ENCODE measurements at places on chromosomes 5 and 9. TPM values are rescaled to one million over a fixed set of nuclear protein-coding genes. Genes with fewer than 3 reads are reported as not detected.

The FYB1 gene
- total RNA-seq: 39.0 TPM

DNA sequence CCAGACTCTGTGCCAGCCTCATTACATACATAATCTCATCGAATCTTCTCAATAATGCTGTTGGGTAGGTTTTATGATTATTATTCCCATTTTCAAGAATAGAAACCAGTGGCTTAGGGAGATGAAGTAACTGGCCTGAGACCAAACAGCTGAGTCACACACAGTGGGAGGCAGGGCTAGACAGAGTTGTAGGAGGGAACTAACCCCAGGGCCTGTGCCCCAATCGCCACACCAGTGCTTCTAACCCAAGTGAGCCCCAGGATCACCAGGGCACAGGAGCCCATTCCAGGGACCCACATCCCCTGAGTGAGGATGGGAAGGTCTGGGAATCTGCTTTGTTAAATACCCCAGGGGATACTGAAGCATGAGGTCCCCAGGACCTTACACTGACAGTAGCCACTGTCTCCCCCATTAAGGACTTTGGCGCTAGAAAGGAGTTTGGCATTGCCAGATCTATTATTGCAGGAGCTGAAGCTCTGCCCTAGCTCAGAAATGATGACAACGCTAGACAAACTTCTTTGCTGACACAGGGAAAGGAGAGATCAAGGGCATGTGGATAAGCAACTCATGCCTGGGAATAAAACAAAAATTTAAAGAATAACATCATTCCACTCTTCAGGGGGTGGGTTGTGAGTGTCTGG is 63.8 kb upstream of the PPARGC1B start:
- no peak for DNase-seq

The SLC36A3 gene
- total RNA-seq: not detected

DNA sequence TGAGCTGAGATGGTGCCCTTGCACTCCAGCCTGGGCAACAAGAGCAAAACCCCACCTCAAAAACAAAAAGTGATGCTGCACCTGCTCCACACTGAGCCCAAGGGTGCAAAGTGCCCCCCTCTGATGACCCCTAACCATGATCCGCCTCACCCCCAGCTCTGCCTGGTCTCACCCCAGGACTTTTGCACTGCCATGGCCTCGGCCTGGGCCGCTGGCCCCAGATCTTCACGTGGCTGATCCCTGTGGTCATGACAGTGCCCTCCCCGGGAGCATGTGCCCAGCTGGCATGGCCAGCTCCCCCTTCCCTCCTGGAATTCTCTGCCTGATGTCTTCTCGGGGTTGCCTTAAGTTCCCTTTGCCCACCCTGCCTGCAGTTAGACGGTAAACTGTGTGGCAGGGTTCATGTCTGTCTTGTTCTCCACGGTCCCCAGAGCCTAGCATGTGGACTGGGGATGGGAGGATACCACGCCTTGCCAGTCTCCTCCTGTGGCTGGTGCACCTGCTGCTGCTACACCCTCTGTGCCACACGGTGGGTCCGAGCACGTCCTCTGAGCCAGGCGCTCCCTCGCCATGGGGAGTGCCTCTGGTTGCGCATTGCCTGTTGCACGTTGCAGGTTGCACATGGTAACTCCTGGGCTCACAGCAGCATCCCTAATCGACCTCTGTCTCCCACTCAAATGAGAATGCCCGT is 77.4 kb upstream of the PPP1R26 start:
- DNase-seq: no peak

DNA sequence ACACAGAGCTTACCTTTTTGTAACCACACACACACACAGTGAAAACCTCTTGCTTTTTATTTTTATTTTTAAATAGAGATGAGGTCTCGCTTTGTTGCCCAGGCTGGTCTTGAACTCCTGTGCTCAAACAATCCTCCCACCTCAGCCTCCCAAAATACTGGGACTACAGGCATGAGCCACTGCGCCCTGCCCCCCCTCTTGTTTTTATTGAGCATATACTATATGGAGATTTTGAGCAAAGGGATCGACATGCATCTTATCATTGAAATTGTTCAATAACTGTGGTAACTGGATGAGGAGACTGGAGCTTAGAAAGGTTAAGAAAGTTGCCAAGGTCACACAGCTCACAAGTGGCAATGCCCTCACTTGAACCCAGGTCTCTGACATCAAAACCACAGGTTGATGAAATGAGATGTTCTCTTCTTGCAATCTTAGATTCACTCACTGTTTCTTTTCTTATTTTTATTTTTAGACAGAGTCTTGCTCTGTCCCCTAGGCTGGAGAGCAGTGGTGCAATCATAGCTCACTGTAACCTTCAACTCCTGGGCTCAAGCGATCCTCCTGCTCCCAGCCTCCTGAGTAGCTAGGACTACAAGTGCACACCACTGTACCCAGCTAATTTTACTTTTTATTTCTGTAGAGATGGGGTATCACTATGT is 26.8 kb upstream of the STXBP1 start:
- DNase-seq: no peak

- DNase-seq: no peak
Observed at GRCh38 chr9:89431930-89432725, 65.8 kb downstream of the SEMA4D start.

- no peak for DNase-seq
Observed at GRCh38 chr5:66869347-66869746, 273.2 kb downstream of the MAST4 start.

The CD180 gene
- 0.03 TPM for total RNA-seq

The GALNT12 gene
- total RNA-seq: 3.5 TPM

DNA sequence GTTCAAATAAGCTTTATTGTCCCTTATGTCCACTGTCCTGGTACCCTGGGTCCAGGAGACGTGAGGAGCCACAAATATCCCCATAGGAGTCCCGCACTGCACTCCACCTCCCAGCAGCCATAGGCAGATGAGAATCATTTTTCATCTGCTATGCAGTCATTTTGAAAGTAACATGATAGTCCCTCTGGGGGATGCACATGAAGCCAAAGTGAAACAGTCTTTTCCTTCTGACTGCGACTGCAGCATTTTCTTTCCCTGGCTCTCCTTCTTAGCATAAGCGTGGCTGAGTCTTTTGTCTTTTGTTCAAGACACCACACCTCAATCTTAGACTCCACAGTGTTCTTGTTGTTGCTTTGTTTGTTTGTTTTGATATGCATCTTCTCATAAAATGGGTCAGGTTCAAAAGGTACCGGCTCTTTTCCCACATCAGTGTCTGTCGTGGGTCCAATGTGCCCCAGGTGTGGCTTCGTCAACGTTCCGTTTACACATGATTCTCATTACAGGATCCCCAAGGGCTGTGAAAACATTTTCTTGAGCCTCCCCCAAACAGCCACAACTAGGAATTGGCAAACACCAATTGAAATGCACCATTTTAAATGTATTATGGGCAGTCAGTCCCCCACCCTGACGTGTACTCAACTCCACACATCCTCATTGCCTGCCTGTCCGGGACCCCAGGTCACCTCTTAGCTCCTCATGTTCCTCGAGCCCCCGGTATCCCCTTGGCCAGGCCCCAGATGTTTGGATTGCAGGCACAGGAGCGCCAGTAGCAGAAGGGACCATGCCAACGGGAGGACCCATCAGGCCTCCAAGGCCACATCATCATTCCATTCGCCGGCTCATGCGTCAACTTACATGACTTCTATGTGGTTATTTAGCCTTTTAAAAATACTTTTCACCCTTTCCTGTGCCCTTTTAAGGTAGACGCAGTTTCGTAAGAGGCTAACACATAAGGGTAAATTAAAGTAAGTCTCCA is 237.8 kb upstream of the DAPK1 start:
- no peak for DNase-seq

The MEIKIN gene
- total RNA-seq: not detected

The ADAMTS12 gene
- total RNA-seq: not detected

The C9orf78 gene
- 74.8 TPM for total RNA-seq

- DNase-seq: peak; percentile 41
Observed at GRCh38 chr5:77086689-77087483, at the start of gene ZBED3. Gene ZBED3 (minus strand): TSS chr5:77087285. CDS start chr5:77077878, 9,407 bp downstream.

DNA sequence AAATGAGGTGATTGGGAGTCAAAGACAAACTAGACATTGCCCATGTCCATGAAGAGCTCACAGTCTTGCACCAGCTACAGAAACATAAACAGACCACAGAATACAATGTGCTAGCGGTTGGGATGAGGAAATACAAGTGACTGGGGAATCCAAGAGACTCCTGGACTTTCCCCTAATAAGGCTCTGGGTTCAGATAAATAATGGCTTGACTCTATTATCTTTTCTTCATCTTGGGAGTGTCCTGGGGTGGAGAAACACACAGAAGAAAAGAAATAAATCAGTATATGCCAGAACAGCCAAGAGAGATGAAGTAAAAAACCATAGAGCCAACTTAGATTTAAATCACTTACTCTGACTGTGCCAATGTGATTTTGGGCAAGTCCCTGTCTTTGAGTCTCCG is 227.8 kb downstream of the PAPPA start:
- DNase-seq: no peak

- DNase-seq: no peak
Observed at GRCh38 chr5:145050181-145050580, 785.0 kb downstream of the PRELID2 start.

GRCh38 chr5:63483338-63483737 is 478.9 kb downstream of the HTR1A start:
- DNase-seq: no peak

The SKP1 gene
- total RNA-seq: 273 TPM

DNA sequence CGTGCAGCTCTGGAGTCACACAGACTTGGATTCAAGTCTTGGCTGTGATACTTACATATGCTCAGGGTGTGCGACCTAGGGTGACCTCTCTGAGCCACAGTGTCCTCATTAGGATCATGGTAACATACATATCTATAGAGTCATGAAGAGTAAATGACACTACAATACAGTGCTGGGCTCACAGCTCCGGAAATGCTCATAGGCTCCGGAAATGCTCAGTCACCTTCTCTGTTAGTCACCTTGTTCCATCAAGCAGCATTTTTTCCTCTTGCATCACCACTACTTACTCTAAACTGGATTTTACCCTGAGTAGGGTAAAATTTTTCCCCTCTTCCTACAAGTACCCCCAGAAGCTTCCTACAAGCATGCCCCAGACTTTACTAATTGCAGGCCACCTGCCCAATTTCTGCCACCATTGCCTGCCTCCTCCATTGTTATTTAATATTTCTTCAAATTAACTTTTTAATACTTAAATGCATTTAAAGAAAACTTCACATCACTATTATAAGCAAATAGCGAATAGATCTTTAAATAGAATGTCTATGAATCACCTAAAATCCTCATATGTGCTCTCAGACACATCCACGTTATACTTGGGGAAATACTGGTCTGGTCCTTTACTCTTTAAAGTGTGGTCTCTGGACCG is 147.6 kb upstream of the SPRY4 start:
- peak; percentile 42 for DNase-seq

DNA sequence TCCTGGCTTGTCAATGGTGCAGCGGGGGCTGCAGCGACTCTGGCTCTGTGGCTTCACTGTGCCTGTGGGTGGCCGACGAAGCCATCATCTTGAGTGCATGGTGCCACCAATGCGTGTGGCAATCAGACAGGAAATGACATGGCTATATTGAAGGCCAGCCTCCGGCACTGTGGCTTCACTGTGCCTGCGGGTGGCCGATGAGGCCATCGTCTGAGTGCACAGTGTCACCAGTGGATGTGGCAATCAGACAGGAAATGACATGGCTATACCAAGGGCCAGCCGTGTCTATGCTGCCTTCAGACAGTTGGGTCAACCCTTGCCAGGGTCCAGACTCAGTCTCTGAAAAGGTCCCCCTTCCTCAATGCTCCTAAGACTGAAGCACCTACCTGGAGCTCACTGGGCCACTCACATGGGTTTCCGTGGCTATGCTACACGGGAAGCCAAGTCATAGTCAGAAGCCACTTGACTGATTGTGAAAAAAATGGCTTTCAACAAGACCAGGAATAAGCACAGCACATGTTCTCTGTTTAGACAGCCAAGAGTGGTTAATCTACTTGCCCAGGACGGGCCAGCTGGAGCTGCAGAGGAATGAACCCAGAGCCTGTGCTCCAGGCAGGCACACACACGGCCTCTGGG is 67.5 kb upstream of the S1PR3 start:
- no peak for DNase-seq

GRCh38 chr5:172722327-172722815 is 48.6 kb downstream of the DUSP1 start:
- DNase-seq: no peak

- no peak for DNase-seq
Observed at GRCh38 chr5:79552984-79553383, 39.0 kb upstream of the HOMER1 start.

The CD72 gene
- total RNA-seq: 4.5 TPM

GRCh38 chr9:110241260-110241857 is 14.9 kb downstream of the TXN start:
- DNase-seq: no peak

DNA sequence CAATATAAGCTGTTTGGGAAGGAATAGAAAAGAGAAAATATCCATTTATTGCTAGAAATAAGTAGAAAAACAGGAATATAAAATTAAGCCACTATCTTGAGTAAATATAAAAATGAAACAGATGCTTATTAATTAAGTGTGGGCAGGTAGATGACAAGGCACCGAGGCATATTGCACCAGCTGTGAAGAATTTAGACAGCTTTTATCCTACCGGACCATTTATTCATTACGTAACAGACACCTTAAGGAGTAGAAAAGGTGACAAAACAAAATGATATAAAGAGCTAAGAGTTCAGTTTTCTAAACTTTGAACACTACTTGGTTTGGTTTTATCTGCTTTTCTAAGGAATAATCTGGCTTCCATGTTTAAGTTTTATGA is 404.1 kb downstream of the PTPRD start:
- no peak for DNase-seq

The SIGMAR1 gene
- total RNA-seq: 120 TPM

The ARAP3 gene
- total RNA-seq: 2.0 TPM

- no peak for DNase-seq
Observed at GRCh38 chr5:133358271-133358670, 254.1 kb downstream of the FSTL4 start.

DNA sequence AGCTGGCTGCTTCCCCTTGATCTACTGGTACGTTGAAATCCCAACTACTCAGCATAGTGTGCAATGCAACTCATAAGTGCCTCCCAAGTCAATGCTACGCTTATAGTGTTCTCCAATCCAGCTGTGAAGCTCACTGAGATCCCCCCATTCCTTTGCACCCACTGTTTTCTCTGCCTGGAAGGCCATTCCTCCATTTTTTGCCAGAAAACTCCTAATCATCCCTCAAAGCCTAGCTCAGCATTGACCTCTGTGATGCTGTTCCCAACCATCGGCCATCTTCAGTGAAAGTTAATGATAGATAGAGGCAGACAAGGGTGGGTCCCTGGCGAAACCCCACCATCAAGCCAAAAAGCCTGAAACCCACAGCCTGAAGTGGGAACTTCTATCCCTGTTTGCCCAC is 211.0 kb downstream of the ENC1 start:
- no peak for DNase-seq

GRCh38 chr9:123796094-123796493 is 133.8 kb downstream of the DENND1A start:
- DNase-seq: no peak

DNA sequence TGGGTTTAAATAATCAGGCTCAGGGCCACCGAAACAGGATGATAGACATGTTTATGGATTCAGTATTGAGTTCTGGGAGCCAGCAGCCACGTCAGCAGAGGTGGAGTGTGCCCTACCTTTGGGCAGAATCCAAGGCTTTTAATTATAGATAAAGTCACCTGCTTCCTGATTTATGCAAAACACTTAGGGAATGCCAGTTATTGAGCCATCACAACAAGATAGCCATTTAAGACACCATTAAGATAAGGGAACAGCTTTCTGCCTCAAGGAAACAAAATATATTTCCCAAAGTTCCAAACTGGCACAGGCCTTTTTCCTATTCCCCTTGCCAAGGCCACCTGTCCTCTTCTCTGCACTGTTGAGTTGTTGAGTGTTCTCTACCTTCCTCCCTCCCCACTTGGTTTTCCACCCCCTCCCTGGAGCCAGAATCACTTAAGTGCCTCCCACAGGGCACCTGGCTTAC is 2.4 kb downstream of the CCL28 start:
- DNase-seq: no peak

- no peak for DNase-seq
Observed at GRCh38 chr5:83472508-83473345, 1.2 kb downstream of the VCAN start.
